MM.1S (cell line): ENCODE measurements at places on chromosomes 1 and 21.

GRCh38 chr1:56457756-56458375 lies 121.5 kb downstream of the PLPP3 start:
- no peaks in the 10 kb centered on the region for H3K36me3 ChIP-seq
- DNase-seq, result no peak
- H3K27ac ChIP-seq, result no peak overlapping the region
- H3K4me1 ChIP-seq, result no peaks in the 10 kb centered on the region
- no peak overlapping the region for H3K4me3 ChIP-seq

DNA sequence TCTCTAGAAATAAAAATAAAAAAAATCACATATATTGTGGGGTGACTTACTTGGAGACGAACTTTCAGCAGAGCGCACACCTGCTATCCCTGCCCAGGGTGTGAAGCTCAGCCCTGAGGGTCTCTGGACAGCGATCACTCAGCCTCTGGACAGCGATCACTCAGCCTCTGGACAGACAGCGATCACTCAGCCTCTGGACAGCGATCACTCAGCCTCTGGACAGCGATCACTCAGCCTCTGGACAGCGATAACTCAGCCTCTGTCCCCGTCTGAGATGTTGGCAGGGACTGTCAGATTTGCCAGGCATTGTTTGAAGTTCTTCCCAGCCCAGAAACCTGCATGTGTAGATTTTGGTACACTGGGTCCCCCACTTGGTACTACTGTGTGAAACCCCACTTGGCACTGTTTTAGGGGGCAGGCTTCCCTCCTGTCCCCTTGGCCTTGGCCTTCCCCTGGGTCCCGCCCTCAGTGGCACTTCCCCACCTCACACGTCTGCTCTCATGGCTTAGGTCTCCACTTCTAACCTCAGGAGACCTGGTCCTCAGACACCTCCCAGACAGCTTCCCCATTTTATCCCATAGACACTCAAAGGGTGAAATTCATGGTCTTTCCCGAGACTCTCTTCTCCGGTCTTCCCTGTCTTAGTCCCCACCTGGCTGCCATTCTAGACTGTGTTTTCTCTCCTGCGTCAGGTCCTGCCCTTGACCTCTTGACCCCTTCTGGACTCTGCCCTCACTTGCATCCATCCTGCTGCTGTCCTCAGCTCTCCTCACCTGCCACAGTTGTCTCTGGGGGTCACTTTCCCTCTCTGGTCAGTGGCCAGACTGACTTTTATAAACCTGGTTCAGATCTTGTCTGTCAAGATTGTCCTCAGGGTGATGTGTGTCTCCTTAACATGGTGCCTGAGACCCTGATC lies 10.2 kb downstream of the PSEN2 start:
- no peak for DNase-seq
- H3K36me3 ChIP-seq, result no peaks in the 10 kb centered on the region
- no peak overlapping the region for H3K4me3 ChIP-seq
- H3K27me3 ChIP-seq, result no peaks in the 10 kb centered on the region
- H3K4me1 ChIP-seq, result peaks cover 43% of the 10 kb centered on the region

DNA sequence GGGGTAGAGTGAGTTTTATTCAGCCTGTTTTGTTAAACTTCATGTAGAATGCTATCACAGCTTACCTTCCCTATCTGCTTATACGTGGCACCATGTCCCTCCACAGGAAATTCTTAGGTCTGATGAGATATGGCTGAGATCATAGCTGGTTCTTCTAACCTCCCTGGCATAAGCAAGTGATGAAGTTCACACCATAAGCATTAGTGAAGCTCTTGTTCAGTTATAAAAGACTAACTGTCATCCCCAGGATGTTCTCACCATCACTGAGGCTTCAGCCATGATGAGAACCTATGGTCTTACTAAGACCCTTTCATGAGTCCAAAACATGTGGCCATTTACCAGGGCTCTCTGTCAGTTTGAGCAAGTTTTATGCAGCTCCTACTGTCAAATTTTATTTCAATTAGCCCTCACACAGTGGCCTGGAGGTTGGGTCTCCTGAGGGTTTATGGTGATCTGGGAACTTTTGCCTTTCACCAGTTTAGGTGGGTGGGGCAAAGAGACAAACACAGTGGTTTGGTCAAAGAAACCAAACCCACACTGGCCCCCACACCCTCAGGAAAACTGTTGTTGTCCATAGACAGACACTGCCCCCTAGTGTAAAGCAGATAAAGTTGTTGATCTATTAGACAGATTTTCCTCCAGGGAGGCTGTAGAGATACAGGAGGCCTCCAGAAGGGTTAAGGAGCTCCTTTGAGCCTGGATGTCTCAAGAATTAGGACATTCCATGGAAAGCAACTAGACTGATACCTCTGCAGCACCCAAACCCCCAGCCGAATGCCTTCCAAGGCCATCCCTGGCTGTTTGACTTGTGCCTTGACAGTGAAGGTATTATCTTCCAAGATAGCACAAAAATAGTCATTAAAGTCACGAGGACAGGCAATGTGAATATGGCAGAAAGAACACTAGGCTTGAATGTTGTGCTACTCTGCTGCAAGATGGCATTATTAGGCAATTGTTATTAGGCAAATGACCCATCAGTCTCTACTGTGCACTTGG lies 5.0 kb downstream of the SLC22A15 start:
- H3K4me3 ChIP-seq, result no peak overlapping the region
- no peaks in the 10 kb centered on the region for H3K36me3 ChIP-seq
- peak; percentile 17 for DNase-seq
- H3K27ac ChIP-seq, result no peak overlapping the region
- no peaks in the 10 kb centered on the region for H3K4me1 ChIP-seq

DNA sequence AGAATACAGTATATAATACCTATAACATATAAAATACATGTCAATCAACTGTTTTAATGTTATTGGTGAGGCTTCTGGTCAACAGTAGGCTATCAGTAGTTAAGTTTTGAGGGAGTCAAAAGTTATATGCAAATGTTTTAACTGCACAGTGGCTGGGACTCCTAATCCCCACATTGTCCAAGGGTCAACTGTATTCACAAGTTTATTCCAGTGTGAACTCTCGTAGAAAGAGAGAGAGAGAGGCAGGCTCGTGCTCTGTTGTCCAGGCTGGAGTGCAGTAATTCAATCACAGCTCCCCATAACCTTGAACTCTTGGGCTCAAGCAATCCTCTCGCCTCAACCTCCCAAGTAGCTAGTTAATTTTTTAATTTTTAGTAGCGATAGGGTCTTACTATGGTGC lies 66.0 kb downstream of the NRIP1 start:
- H3K4me3 ChIP-seq, result no peak overlapping the region
- H3K27ac ChIP-seq, result no peak overlapping the region
- no peaks in the 10 kb centered on the region for H3K36me3 ChIP-seq
- no peak for DNase-seq
- H3K27me3 ChIP-seq, result no peaks in the 10 kb centered on the region
- H3K4me1 ChIP-seq, result no peaks in the 10 kb centered on the region
